ENCODE measurements at places on chromosomes 6 and 20.

DNA sequence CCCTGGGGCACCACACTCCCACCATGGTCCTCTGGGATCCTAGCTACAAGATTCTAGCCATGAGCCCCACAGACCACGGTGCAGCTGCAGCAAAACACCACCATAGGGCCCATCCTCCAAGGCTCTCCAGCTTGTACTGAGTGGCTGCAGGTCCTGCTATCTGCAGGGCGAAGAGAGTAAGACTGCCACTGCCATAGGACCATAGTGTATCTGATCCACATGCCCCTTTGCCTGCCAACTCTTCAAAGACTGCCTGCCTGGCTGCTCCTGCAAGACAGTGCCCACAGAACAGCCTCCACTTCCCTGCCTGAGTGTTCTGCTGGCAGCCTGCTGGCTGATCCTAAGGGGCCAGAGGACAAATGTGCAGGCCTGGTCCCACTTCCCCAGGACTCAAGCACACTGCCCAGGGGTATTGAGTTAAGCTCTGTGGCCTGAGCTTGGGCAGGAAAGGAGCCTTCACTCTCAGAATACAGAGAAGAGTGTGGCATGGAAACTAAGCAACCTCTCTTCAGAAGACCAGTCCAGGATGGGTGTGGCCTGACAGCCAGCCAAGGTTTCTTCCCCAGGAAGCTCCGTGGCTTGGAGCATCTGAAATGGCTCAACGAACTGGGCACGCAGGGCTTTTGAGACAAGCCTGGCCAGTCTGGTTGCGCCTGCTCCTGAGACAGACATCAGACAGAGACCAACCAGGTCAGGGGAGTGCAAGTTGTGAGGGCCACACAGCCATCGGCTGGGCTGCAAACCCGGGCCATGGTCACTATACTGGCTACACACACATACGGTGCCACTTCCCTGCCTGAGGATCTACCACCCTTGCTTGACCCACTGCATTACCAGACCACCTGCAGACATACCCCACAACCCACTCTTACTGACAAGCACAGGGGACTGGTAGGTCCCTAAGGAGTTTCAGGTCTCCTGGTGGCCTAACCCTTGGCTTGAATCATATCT is 54.5 kb downstream of the RNGTT start:
- DNase-seq, result no peak

- no peak for DNase-seq
Measured at GRCh38 chr20:63641146-63641791, 12.0 kb downstream of the STMN3 start.

- DNase-seq, result no peak
Measured at GRCh38 chr6:100780648-100781047, 100.5 kb downstream of the ASCC3 start.

DNA sequence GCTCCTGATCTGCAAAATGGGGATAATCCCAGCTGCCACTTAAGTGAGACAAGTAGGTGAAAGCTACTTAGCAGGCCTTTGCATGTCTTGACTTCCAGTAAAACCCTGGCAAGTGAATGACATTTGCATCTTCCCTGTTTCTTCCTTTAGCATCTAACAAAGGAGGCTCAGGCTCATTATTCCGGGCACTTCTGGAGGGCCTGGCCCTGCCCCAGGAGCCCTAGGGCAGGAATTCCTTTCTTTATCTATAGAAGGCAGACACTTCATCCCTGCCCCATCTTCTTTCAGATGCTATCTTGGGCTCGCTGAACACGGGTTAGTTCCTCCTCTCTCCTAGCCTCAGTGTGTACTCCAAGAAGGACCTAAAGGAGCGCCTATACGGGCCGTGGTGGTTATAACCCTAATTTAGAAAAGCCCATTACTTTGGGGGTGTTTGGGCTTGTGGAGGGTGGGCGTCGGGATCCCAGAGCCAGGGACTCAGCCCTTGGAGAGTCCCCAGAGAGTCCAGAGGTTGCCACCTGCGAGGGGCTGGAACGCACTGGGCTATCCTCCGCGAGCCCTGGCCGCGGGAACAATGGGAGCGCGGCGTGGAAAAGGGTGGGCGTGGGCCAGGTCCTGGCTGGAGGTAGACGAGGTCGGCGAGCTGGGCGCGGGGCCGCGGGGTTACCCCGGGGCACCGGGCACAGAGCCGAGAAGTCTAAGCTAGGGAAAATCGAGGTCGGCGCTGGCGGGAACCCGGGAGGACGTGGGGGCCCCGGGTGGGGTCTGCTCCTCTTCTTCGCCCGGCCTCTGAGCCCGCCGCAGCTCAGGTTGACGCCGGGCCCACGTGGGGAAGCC is 62.8 kb upstream of the EPB41L1 start:
- no peak for DNase-seq

GRCh38 chr20:32449890-32450401 is 91.8 kb downstream of the ASXL1 start:
- DNase-seq, result no peak
